A549 treated with AZD2906 at 1 μM for 4 hours (cell line): ENCODE measurements at places on chromosomes 3 and 15. TPM values are rescaled to one million over a fixed set of nuclear protein-coding genes. Genes with fewer than 3 reads are reported as not detected.

Gene IDH3A
- 63.4 to 90.4 TPM (median 64.7 TPM) in 5 replicates for total RNA-seq

Gene PAK2
- total RNA-seq = 32.1 to 57.2 TPM (median 37.9 TPM) in 5 replicates

Gene TRH
- total RNA-seq = not detected in 5 replicates

Gene LDHAL6B
- total RNA-seq = not detected in 5 replicates

Gene ZNF35
- total RNA-seq = 5.1 to 6.7 TPM (median 5.2 TPM) in 5 replicates

Gene GATM
- 2.3 to 3.4 TPM (median 2.4 TPM) in 5 replicates for total RNA-seq

Gene VGLL3
- total RNA-seq = 6.7 to 11.3 TPM (median 10.7 TPM) in 5 replicates

Gene NIPA2
- total RNA-seq = 103 to 111 TPM (median 106 TPM) in 5 replicates

Gene SENP7
- total RNA-seq = 1.8 to 2.5 TPM (median 2.0 TPM) in 5 replicates

Gene ROBO1
- 8.3 to 18.4 TPM (median 13.3 TPM) in 5 replicates for total RNA-seq

Gene TGM5
- not detected in 5 replicates for total RNA-seq

Gene LPP
- 7.0 to 9.6 TPM (median 9.3 TPM) in 5 replicates for total RNA-seq

Gene GOLGA6L7
- total RNA-seq = not detected in 5 replicates

Gene PLA1A
- 0.17 to 0.53 TPM (median 0.30 TPM) in 5 replicates for total RNA-seq

Gene CAV3
- 0.16 TPM in 1 of 5 replicates, not detected in the others for total RNA-seq

Gene APBA2
- 17.0 to 19.4 TPM (median 18.1 TPM) in 5 replicates for total RNA-seq

Gene DALRD3
- 17.7 to 26.6 TPM (median 24.7 TPM) in 5 replicates for total RNA-seq

Gene PDZRN3
- 0.07 TPM in 1 of 5 replicates, not detected in the others for total RNA-seq

Gene DOCK3
- 0.25 to 0.38 TPM (median 0.29 TPM) in 5 replicates for total RNA-seq

Gene IL20RB
- 0.76 to 1.1 TPM (median 0.98 TPM) in 5 replicates for total RNA-seq

Gene TSPAN3
- 375 to 479 TPM (median 449 TPM) in 5 replicates for total RNA-seq

Gene TMEM207
- total RNA-seq = not detected in 5 replicates

Gene TF
- total RNA-seq = 1.2 to 2.1 TPM (median 1.5 TPM) in 5 replicates

Gene MINAR1
- total RNA-seq = 0.31 to 0.54 TPM (median 0.50 TPM) in 5 replicates

Gene IL17RE
- 1.7 to 1.9 TPM (median 1.8 TPM) in 5 replicates for total RNA-seq

Gene DTX3L
- 6.7 to 10.0 TPM (median 7.3 TPM) in 5 replicates for total RNA-seq

Gene LRRC28
- 12.5 to 15.2 TPM (median 12.7 TPM) in 5 replicates for total RNA-seq

Gene SLC24A5
- total RNA-seq = not detected in 5 replicates

Gene AGBL1
- total RNA-seq = not detected in 5 replicates

Gene HOMER2
- 19.6 to 23.6 TPM (median 21.3 TPM) in 5 replicates for total RNA-seq

Gene FRMD5
- total RNA-seq = 1.7 to 2.8 TPM (median 2.0 TPM) in 5 replicates

Gene NKIRAS1
- total RNA-seq = 10.9 to 13.3 TPM (median 11.9 TPM) in 5 replicates

Gene SLITRK3
- not detected in 5 replicates for total RNA-seq

Gene MEX3B
- 3.6 to 4.6 TPM (median 4.0 TPM) in 5 replicates for total RNA-seq

Gene ALG1L2
- total RNA-seq = not detected in 5 replicates

Gene C3orf80
- 0.92 to 1.4 TPM (median 1.2 TPM) in 5 replicates for total RNA-seq

Gene IL17RD
- 0.56 to 1.2 TPM (median 0.97 TPM) in 5 replicates for total RNA-seq

Gene SAXO2
- total RNA-seq = 2.0 to 3.1 TPM (median 2.1 TPM) in 5 replicates

Gene SUCNR1
- 0.07 to 0.18 TPM (median 0.09 TPM) in 5 replicates for total RNA-seq

Gene STAB1
- total RNA-seq = 0.07 to 0.18 TPM (median 0.16 TPM) in 5 replicates

Gene IL17RB
- 0.67 to 0.91 TPM (median 0.78 TPM) in 5 replicates for total RNA-seq

Gene DUOXA2
- total RNA-seq = not detected in 5 replicates

Gene ARPP21
- 0.06 to 0.27 TPM (median 0.13 TPM) in 5 replicates for total RNA-seq
